Pons (tissue), 1 donor: ENCODE measurements at places on chromosomes 7 and 10.
A peak's percentile ranks its signal among the peaks of the same experiment; 100 is the strongest.

GRCh38 chr7:47571331-47572093, 10.4 kb downstream of the TNS3 start:
- peak; percentile 55 for DNase-seq

- no peak for DNase-seq
Observed at GRCh38 chr7:147406521-147407135, 1183.9 kb upstream of the C7orf33 start.

GRCh38 chr10:33152750-33153149, 181.7 kb downstream of the NRP1 start:
- no peak for DNase-seq

- no peak for DNase-seq
Observed at GRCh38 chr7:129417073-129417472, 17.2 kb upstream of the STRIP2 start.

GRCh38 chr7:9488555-9488954, 1055.1 kb downstream of the NXPH1 start:
- no peak for DNase-seq

GRCh38 chr10:7045891-7046599, 364.8 kb downstream of the SFMBT2 start:
- peak; percentile 68 for DNase-seq

GRCh38 chr10:30489346-30489745, 55.4 kb downstream of the MAP3K8 start:
- no peak for DNase-seq

DNA sequence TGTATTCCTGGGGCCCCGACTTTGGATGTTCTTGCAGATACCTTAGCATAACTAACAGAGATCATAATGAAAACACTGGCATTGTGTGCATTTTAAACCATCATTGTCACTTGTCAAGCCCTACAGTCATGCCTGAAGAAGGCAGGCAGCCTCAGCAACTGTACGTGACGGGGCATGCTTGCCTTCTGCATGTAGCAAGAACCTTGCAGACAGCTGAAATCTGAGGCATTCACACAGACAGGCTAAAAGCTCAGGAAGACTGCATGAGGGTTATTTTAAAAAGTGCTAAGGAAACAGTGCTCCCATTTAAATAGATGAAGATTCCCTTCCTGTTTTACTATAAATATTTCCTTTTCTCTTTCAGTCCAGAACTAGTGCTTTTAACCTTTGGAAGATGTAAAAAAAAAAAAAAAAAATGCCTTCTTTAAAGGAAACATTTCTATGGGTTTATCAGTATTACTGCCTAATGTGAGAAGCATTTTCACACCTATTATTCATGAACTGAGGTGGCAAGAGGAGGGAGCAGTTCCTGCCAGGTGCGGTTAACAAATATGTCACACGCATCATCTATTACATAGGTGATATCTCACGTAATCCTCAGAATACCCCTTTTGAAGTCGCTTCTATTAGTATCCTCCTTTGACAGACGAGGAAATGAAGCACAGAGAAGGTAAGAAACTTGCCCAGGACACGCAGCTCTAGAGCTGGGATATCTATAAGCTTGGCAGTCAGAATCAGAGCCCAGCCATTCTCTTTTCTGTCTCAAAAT, 88.1 kb downstream of the PRKCQ start:
- no peak for DNase-seq

GRCh38 chr10:61792921-61793320, 108.6 kb upstream of the ARID5B start:
- DNase-seq = no peak

DNA sequence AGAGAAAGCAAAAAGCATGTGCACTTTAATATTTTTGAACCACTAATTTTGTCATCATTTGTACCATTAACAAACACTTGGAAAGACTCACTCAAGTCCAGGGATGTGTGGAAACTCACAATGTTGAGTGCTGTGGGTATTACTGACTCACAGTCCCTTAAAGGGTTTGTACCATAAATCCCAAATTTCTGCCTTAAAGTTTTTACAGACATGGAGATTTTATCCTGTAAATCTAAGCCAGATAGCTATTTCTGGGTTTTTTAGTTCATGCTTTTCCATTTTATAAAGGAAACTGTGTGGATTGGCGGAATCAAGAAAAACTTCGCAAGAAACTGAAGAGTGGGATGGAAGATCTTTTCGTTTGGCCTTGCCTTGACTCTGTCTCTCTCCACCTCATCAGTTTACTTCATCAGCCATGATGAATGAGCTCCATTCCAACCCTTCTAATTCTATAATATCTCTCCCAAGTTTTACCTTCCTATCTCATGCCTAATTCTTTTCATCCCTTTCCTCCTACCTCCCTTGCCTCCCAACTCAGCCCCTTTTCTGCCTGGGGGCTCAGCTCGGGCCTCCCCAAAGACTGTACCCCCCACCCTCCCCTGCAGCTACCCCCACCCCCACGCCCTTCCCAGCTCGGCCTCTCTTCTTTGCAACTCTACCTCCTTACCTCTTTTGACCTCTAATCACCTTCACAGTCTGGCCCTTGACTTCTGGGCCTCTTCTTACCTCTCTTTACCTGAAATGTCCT, 218.5 kb upstream of the MKLN1 start:
- peak; percentile 53 for DNase-seq

DNA sequence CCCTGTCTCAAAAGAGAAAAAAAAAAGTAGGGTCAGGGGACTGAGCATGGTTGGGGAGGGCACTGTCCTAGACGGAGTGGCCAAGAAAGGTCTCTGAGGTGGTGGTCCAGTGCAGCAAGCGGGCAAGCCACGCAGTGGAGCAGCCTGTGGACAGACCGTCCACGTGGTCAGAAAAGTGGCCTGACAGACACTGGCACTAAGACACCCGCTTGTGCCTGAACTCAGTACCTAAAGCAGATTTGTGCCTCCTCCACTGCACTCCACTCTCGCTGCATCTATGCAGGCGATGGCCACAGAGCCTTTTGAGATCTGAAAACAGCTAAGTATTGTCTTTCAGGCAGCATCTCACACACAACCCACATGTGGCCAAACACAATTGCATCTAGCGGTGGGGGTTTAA, 8.8 kb downstream of the ASB10 start:
- peak; percentile 23 for DNase-seq
